Pons (tissue), 1 donor: ENCODE measurements at places on chromosomes 2 and 18.
A peak's percentile ranks its signal among the peaks of the same experiment; 100 is the strongest.

DNA sequence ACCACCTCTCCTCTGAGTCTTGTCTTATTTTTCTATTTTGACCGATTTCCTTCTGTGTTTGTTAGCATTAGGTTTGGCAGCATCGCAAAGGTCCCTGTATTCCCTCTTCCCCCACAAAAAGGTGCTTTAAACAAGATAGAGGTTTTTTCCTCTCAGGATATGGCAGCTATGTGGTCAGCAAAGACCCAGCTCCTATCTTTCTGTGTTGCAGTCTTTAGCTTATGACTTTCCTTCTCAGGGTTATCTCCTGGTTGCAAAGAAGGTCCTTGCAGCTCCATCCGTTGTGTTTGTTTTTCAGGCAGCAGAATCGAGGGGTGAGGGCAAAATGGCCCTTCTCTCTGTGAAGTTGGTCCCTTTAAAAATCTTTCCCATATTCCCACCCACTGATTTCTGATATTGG lies 38.4 kb downstream of the GALNT1 start:
- no peak for DNase-seq

GRCh38 chr2:193929131-193929530 lies 1727.9 kb upstream of the SLC39A10 start:
- DNase-seq, result no peak

- no peak for DNase-seq
Measured at GRCh38 chr2:96546797-96547196, 10.2 kb downstream of the ARID5A start.

DNA sequence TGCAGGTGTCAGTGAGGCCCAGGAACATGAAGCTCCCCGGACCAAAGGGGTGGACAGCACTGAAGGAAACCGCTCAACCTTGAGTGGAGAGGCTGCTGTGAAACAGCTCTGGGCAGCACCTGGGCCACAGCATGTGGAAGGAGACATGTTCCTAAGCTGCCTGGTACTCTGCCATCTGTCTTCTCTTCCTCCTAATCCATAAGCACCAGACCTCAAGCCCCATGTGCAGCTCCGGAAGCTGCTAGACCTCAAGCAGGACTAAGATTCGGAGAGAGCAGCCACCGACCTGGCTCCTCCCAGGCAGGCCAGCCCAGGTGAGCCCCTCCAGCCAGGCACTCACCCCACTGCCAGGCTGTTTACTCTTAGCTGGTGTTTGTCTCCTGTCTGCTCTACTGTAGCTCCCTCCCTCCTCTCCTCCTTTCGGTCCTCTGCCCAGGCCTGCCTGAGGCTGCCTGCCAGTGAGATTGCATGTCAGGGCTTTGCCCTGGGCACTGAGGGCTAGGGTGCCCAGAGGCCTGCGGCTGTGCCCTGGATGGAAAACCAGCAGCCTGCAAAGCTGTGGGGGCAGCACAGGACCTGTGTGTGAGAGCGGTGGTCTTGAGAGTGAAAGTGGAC lies 53.7 kb downstream of the BCL11A start:
- no peak for DNase-seq

GRCh38 chr2:228433721-228434120 lies 252.2 kb upstream of the SPHKAP start:
- no peak for DNase-seq

- no peak for DNase-seq
Measured at GRCh38 chr18:56330366-56331110, 307.9 kb downstream of the TXNL1 start.

GRCh38 chr2:159798376-159798725 lies 343 bp upstream of the CD302 start:
- no peak for DNase-seq

DNA sequence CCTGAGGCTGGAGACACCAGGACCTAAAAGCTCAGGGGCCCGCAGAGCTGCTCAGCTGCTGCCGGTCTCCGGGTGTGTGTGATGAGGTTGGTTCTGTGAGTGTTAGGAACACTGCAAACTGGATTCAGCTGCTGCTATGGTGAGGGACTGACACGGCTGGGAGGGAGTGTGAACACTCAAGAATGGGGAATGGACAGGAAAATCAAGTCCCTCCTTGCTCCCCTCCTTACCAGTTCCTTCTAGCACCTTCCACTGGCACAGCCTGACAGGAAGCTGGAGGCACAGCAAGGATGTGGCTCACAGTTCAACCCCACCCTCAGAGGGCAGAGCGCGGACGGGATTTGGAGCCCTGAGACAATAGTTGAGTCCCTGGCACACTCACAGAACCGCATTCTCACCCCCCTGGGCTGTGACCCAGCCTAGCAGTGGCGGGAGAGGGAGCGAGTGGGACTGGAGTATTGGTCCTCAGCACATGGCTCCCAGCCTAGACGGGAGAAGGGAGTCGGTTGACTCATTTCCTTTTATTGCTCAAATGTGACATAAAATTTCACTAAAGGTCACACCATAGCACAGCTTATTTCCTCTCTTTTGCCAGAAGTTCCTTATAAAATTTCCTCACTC lies 42.5 kb downstream of the LRRC30 start:
- DNase-seq, result peak; percentile 14

DNA sequence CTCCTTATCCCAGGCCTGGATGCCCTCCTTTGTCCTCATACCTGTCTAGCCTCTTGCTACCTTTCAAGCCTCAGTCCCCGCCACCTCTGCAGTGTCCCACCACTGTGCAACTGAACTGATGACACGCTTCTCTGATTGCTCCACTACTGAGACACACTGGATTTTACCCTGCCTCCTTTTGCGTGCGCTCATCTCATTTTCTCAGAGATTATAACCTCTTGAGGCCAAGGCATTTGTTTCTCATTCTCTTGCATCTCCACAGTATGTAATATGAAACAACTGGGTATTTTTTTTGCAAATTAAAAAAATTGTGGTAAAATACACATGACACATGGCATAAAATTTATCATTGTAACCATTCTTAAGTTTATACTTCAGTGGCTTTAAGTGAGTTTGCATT lies 95.4 kb downstream of the PRKCE start:
- DNase-seq, result no peak

GRCh38 chr2:46982351-46983064 lies 66.9 kb upstream of the MCFD2 start:
- no peak for DNase-seq

DNA sequence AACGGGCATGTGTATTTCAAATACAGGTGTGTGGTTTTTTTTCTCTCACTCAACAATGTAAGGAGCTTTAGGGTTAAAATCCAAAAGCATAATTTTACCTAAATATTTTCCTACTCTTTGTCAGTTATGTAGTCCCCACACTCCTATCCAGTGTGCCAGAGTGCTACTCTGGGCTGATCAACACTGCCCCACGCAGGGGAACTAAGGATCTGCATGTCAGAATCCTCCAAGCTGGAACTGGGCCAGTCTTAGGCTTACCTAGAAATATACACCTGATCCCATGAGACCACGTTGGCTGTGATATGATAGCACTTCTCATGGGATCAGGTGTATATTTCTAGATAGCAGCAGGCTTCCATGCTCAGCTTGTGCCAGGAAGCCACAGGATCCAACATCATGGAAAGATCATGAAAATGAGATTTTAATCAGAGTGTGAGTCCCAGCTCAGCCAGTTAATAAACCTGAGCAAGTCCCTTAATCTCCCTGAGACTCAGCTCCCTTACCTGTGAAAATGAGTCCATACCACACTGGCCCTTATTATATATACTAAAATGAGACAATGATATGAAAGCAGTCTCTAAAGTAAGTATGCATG lies 29.7 kb downstream of the CCDC141 start:
- DNase-seq, result no peak

- DNase-seq, result peak; percentile 85
Measured at GRCh38 chr2:233466991-233467603, 99.5 kb downstream of the USP40 start.

DNA sequence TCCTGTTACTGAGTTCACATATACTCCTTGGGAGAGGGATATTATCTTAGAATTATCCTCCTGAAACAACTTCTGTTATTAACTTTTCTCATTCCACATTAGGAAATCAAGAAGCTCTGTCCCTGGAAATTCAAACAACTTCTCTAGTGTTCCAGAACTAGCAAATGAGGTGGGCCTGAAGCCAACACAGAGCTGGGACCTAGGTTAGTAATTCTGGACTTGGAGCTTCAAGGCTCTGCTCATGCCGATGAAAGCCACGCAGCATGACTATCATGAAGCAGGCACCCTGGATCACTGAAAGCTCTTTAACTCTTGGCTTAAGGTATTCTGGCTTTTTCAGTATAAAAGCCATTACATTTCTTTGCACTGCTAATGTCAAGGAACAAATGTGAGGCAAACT lies 242.7 kb downstream of the TGIF1 start:
- no peak for DNase-seq

- DNase-seq, result no peak
Measured at GRCh38 chr18:74785632-74786031, 188.0 kb downstream of the ZNF407 start.

GRCh38 chr2:48480526-48480925 lies 49.4 kb upstream of the STON1 start:
- DNase-seq, result no peak

DNA sequence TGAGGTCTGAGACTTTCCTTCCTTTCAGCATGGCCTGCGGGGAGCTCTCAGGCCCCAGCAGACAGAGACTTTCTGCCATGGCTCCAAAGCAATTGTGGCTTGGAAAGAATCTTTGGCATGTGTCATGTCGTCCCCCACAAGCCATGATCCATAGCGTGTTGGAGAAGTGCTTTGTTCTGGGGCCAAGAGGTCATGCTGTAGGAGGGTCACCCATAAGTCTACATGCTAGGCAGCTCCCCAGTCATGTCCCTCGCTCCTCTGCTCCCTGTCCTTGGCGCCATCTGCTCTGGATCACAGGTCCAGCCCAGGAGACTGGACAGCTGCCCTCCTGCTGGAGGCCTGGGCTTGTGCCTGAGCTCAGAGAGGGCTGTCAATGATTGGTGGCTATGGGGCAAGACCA lies 78.8 kb upstream of the LCLAT1 start:
- DNase-seq, result no peak

DNA sequence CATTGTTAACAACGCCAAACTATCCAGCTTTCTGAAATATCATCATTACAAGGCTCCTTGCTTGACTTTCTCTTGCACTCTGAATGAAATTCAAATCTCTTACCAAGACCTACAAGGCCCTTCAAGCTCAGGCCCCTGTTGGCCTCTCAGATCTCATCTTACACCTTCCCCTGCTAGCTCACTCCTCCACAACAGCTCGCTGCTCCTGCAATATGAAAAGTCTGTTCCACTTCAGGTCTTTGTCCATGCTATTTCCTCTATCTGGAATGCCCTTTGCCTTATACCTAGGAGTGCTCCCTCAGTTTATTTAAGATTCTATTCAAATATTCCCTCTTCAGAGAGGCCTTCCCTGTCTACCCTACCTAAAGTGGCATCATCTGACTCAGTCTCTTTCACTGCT lies 91.7 kb downstream of the SESTD1 start:
- no peak for DNase-seq

- DNase-seq, result no peak
Measured at GRCh38 chr2:70347831-70348230, 46.0 kb upstream of the FAM136A start.

GRCh38 chr2:217928324-217929181 lies 74.2 kb downstream of the TNS1 start:
- no peak for DNase-seq

- peak; percentile 59 for DNase-seq
Measured at GRCh38 chr2:196592911-196593881, 46.3 kb upstream of the CCDC150 start.
